Bronchial epithelial cell (primary cell): ENCODE measurements at places on chromosomes 5 and 9.

DNA sequence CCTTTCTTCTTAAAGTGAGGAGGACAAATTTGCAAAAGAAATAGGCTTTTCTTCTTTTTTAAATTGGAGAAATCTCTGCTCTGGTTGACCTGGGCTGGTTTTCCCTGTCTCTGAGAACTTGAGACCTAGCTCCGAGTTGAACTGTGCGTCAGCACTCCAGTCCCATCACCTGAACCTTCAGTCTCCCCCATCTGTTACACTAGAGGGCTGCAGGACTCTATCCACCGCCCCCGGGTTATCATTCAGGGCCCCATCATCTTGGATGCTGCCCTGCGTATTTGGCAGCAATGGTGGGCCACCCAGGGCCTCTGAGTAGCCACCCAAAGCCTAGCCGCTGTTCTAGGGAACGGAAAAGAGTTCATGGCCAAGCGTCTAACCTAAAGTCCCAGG is 2.5 kb downstream of the FOXE1 start:
- no peak for DNase-seq

GRCh38 chr5:7871653-7872052 is 2.7 kb downstream of the MTRR start:
- no peak for DNase-seq

- no peak for DNase-seq
These were observed 1830.1 kb upstream of the NUDT12 start for GRCh38 chr5:105392710-105393149.

GRCh38 chr5:174448662-174449061 is 275.7 kb upstream of the MSX2 start:
- peak; percentile 22 for DNase-seq

DNA sequence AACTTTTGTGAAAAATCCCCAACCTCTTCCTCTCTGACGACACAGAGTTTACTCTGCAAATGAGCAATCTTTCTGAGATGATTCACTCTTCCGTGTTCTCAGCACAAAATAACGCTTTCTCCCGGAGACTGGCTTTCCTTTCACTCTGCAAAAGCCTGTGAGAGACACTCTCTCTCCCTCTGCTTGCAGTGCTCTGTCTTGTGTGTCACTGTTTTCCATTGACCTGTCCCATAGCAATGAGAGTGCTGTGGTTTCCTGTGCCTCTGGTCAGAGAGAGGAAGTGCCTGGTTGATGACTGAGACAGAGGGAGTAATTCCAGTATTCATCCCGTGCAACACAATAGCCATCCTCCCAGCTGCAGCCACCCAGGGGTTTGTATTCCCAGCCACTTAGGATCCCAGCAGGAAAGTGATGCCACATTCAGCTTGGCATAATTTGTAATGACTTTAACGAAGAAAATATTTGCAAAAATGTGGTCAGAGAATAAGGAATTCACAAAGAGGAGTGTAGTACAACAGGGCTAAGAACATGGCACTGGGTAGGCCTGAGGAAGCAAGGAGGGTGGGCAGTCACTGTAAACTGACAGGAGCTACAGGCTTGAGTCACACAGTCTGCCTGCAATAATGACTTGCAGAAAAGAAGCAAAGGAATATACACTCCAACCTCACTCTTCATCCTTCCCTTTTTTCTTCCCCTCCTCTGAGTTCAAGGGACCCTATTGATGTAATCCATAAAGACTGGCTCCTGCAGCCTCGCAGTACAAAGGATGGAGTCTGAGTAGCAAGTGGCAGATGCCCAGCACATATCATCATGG is 463.5 kb upstream of the RGMB start:
- peak; percentile 99 for DNase-seq

GRCh38 chr5:125323613-125324012 is 577.2 kb upstream of the ZNF608 start:
- no peak for DNase-seq

DNA sequence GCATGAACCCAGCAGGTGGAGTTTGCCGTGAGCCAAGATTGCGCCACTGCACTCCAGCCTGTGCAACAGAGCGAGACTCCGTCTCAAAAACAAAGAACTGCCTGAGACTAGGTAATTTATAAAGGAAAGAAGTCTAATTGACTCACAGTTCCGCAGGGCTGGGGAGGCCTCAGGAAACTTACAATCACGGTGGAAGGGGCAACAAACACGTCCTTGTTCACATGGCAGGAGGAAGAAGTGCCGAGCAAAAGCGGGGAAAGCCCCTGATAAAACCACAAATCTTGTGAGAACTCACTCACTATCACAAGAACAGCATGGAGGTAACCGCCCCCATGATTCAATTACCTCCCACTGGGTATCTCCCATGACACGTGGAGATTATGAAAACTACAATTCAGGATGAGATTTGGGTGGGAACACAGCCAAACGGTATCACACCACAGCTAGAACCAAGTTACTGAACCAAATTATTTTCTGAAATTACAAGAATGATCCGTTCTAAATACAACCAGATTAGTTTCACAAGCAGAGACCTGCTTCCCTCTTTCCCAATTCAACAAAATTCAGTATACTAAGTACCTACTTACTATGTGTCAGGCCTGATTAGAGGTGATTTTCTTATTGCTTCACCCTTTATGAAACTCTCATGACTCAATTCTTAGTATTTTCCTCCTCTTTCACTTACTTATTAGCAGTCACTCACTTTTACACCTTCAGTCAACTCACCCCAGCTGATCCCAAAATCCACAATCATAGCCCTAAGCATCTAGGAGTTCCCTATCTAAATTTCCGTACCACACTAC is 8.4 kb downstream of the UBTD2 start:
- peak; percentile 94 for DNase-seq

DNA sequence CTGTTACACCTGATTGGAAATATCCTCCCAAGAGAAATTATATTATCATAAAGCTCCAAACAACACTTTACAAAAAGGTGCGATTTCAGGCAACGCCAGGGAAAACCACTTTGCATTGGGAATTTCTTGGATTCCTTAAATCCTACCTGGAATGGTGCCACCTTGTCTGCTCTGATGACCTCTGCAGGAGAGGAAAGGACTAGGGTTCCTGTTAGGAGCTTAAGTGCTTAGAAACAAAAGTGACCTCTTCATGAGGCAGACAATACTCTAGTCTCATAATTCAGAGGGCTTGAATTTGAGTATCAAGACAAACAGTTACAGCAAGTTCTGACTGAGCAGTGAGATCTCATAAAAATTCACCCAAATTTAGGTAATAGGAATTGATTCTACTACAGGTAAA is 33.9 kb upstream of the GLIS3 start:
- DNase-seq: no peak
